Nucleus accumbens (tissue), 56 donors: ENCODE measurements at places on chromosomes 1 and 21.

GRCh38 chr1:208809876-208810275, 565.7 kb upstream of the PLXNA2 start:
- DNase-seq, result no peak

GRCh38 chr1:246591504-246591903, 25.2 kb downstream of the CNST start:
- DNase-seq, result no peak

DNA sequence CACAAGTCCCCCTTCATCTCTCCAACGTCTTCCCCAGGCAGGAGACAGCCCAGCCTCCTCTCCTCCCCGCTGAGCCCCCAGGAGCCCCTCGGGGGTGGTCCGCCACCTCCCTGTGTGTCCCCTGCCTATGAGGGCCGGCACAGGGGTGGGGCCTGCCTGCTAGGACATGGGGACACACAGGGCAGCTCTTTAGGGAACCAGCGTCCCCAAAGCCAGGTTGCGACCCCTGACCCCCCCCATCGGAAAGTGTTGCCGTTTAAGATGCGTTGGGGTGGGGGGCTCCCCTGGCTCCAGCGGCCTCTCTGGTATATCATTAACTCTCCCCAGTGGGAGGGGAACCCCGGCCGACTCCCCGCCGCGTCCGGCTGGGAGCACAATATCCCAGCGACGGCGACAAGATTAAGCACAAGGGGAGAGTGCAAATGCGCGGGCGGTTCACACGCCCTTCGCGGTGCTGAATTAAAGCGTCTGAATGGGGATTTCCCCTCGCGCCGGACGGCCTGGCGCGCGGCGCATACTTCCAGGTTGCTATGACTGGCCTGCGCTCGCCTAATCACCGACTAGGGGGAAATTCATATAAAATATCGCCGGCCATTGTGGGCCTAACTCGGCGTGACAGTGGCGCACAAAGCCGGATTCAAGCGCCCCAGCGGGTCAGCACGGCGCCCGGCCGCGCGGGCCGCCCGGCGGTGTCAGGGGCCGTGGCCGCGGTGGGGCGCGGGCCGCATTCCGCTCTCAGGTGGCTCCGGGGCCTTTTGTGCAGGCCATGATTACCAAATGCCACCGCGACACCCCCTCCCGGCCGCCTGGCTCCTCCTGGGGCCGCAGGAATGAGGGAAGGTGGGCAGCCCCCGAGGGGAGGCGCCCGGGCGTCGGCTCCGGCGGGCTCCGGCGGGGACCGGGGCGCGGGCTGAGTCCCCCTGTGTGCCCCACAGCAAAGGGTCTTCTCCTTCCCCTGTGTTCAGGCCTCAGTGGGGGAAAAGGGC, 30.9 kb downstream of the WNT3A start:
- DNase-seq, result no peak

DNA sequence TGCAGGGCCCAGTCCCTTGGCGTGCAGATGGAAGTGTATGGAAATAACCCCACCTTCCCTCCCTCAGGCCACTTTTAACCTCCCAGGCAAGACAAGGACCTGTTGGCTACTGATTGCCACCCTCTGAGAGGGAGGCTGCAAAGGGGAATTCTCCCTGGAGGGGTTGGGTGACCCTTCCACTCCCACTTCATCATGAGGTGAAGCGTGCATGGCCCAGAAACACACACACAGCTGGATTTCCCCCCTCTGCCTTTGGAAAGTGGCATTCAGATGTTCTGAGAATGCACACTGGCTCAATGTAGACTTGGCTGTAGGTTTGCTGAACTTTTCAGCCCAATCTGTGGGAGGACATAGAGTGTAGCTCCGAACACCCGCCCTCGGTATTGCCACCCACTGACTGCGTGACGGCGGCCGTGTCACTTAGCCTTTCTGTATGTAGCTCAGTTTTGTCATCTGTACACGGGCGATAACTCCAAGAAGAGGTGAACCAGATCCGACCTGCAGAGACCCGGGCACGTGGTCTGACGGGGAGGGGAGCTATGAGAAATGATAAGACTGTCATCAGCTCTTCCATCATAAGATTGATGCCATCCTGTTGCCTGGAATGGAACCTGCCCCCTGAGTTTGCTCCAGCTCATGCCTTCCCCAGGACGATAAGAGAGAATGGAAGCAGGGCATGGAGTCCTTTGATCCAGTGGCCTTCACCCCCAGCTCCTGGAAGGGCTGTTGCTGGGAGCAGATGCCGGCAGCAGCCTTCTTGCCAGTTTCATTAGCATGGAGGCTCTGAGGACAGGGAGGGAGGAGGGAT, 19.3 kb downstream of the MIIP start:
- no peak for DNase-seq

- DNase-seq, result no peak
Observed at GRCh38 chr1:17540255-17541001, 930 bp downstream of the ARHGEF10L start.

GRCh38 chr1:192973988-192974387, 85.2 kb downstream of the UCHL5 start:
- DNase-seq, result no peak

- no peak for DNase-seq
Observed at GRCh38 chr1:21799730-21800129, 12.3 kb upstream of the LDLRAD2 start.

DNA sequence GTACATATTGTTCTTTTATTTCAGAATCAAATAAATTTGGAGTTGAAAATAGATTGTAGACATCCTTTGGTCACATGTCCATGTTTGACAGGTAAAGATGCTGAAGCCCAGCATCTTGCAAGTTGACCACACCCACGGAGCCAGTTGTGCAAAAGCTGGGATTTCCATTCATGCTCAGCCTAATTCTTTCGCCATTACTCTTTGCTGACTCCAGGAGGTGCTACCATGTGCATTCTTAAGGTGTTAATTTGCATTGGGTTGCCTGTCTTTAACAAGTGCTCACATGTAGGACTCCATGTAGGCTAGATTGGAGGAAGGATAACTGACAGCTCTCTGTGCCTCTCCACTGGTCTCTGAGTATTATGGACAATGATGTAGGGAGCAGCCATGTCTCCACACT, 660.7 kb downstream of the LMO4 start:
- DNase-seq, result no peak

DNA sequence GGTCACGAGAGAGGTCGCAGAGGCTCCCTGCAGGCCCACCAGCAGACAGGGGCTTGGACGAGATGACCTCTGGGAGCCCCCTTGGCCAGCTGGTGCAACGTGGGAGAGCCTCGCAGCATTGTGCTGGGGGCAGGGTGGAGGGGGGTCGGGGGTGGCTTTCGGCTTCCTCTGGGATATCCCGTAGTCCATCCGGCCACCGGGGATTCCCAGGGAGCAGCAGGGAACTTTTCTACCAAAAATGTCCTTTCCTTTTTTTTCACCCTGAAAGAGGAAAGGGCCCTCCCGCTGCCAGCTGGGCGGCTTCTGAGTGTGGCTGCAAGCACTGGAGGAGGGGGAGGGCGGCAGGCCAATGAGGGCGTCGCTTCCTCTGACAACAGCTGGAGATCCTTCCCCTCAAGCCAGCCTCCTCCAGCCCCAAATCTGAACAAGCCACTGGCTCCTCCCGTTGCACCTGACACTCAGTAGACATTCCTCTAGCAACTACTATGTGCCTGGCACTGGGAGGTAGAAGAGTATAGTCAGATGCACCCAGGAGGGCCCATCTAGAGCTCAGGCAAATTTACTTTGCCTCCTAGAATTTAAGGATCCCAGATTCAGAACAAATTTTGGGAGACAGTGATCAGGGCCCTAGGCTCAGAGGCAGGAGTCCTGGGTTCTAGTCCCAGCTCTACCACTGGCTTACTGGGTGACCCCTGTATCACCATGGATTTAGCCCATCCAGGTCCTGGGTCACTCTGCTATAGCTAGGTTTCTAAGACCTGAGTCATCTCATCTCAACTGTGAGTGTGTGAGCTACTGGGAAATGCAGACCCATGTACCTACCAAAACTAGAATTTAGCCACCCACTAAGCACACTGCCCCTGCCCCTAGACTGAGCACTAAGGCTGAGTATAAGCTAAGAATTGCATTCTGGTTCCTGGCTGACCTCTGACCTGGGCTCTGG, 2.7 kb downstream of the MOB3C start:
- no peak for DNase-seq

GRCh38 chr1:90671741-90672140, 45.4 kb downstream of the BARHL2 start:
- DNase-seq, result no peak

DNA sequence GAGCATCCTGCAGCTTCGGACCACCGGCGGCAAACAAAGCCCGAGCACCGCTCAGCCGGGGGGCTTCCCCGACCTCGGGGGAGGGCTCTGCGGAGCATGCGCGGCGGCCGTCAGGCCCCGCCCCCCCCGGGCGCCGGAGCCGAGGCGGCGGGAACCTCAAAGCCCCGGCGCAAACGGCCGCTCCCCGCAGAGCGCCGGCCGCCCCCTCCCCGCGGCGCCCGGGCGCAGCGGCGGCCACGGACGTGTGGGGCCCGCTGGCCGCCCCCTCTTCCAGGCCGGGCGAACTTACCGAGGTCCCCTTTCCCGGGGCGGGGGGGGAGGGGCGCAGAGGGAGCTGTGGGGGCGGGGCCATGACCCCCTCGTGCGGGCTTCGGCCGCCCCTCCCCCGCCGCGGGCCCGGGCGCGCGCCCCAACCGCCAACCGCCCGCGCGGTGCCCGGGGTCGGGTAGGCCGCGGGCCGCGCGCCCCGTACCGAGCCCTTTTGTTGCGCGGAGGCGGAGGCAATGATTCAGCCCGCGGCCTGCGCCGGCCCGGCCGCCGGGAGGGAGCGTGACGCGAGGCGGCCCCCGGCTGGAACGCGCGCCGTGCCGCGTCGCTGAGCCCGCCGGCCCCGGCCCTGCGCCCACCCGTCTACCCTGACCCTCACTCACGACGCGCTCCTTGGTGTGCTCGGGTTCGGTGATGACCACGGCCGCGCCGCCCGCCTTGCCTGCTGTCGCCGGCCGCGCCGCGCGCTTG, 1.7 kb downstream of the RCC2 start:
- no peak for DNase-seq

- DNase-seq, result no peak
Observed at GRCh38 chr21:31873696-31874599, 1.1 kb downstream of the HUNK start.
